ENCODE measurements at places on chromosomes 11 and 22.
A peak's percentile ranks its signal among the peaks of the same experiment; 100 is the strongest.

DNA sequence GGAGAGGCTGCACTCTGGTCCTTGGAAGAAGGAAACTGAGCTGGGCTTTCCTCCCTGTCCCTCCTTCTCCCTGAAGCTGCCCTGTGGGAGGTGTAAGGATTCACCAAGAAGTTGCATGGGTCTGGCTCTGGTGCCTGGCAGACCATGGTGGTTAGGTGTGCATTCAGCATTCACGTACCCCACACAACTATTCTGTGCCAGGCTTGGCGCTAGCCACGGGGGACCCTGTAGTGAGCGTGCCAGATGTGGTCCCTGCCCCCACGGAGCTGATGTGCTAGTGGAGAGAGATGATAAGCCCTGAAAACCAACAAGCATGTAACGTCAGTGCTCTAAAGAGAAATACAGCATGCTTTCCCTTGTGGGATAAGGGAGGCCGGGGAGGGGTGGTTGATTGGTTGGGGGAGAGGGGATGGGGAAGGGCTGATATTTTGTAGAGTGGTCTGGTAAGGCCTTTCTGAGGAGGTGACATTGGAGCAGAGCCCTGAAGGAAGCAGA lies 48.9 kb downstream of the CD82 start:
- no peak for DNase-seq

GRCh38 chr11:107563702-107564101 lies 1.8 kb downstream of the ALKBH8 start:
- peak; percentile 30 for DNase-seq

- peak; percentile 66 for DNase-seq
These were observed 11.4 kb downstream of the PACS1 start for GRCh38 chr11:66081505-66081904.

GRCh38 chr22:38461414-38462081 lies 6.3 kb upstream of the KDELR3 start:
- DNase-seq: no peak

DNA sequence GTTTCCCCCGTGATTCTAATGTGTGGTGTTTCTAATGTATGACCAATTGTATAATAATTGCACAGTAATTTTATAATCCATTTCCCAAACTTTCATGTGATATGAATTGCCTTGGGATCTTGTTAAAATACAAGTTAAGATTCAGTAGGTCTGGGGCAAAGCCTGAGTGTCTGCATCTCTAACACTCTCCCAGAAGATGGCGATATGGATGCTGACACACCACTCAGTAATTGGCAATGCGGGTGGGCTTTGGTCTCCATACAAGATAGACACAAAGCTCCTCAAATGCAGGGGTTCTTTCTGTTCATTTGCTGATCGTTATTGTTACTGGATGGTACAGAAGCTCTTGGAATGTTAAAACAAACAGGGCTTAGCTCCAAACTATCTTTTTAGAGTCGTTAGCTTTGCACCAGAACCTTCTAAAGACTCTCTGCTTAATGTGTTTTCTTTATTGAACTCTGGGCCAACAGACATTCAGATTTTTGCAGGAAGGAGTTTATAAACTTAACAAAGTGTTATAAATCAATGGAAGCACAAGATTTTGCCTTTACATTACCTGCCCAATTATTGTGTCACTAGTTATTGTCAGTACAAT lies 45.4 kb upstream of the ANO3 start:
- no peak for DNase-seq

- DNase-seq: no peak
These were observed 43.8 kb upstream of the API5 start for GRCh38 chr11:43267856-43268580.

GRCh38 chr22:40582063-40582462 lies 54.5 kb downstream of the MRTFA start:
- DNase-seq: no peak

- DNase-seq: no peak
These were observed 28.4 kb downstream of the YAP1 start for GRCh38 chr11:102138670-102139069.

DNA sequence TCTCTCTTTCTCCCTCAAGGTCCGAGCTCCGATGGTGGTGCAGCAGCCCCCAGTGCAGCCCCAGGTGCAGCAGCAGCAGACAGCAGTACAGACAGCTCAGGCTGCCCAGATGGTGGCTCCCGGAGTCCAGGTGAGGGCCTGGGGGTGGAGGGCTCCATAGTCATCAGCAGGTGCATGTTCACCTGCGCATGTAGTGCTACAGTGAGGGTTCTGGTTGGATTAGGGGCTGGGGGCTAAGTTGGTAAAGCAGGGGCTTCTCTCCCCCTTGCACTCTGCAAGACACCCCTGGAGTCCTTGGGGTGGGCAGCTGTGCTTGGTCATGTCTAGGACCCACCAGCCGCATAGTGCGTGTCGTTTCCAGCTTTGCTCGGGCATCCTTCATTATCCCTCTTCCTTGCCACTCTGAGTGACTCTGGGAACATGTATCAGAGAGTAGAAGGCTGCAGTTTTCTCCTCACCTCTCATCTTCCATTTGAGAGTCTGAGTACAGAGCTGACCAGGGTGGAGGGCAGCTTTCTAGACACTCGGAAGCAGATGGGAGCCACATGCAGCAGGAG lies 61.2 kb downstream of the MED15 start:
- no peak for DNase-seq

DNA sequence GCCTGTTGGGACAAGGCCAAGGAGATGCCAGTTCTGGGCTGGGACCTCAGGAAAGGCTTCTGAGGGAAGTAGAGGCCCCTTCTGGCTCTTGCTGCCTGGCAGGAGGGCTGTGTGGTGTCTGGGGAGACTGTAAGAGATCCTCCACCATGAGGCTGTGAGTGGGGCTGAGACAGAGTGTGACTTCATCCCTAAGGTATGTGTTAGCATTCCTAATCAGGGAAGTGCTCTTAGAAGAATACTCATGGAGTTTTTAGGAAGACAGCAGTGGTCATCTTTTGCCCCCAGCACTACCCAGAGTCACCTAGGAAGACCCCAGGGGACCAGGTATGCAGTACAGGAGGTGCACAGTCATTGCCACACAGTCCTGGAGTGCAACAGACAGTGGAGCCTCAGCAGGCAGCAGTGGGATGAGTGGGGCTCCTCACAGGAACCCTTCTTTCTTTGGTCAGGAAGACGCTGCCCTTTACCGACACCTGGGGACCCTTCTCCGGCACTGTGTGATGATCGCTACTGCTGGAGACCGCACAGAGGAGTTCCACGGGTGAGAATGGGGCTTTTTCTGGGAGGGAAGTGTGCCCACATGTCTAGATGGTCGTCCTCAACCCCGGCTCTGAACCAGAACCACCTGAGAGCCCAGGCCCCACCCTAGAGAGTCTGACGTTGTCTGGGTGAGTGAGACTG lies 2.8 kb downstream of the RIC8A start:
- no peak for DNase-seq

- DNase-seq: no peak
These were observed 676.3 kb downstream of the OPCML start for GRCh38 chr11:132856032-132856431.

- DNase-seq: no peak
These were observed 32.3 kb upstream of the CYP2R1 start for GRCh38 chr11:14924318-14924717.

GRCh38 chr22:39744353-39744752 lies 149.2 kb downstream of the ENTHD1 start:
- no peak for DNase-seq

DNA sequence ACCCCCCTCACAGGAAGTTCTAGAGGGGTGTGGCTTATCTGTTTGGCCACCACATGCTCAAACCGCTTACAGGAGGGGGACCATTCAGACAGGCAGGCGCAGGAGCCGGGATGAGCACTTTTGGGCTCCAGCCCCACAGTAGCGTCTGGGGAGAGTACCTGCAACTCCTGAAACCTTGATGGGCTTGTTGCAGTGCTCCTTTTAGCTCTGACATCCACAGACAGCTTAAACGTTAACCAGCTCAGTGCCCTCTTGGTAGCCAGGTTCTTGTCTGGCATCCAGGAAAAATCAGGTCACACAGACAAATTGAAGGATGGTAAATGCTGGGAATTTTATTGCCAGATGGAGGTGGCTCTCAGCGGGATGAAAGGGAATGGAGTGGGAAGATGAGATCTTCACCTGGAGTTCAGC lies 326.3 kb downstream of the ETS1 start:
- no peak for DNase-seq

- DNase-seq: no peak
These were observed 1.2 kb downstream of the GUCY1A2 start for GRCh38 chr11:107017104-107017432.

DNA sequence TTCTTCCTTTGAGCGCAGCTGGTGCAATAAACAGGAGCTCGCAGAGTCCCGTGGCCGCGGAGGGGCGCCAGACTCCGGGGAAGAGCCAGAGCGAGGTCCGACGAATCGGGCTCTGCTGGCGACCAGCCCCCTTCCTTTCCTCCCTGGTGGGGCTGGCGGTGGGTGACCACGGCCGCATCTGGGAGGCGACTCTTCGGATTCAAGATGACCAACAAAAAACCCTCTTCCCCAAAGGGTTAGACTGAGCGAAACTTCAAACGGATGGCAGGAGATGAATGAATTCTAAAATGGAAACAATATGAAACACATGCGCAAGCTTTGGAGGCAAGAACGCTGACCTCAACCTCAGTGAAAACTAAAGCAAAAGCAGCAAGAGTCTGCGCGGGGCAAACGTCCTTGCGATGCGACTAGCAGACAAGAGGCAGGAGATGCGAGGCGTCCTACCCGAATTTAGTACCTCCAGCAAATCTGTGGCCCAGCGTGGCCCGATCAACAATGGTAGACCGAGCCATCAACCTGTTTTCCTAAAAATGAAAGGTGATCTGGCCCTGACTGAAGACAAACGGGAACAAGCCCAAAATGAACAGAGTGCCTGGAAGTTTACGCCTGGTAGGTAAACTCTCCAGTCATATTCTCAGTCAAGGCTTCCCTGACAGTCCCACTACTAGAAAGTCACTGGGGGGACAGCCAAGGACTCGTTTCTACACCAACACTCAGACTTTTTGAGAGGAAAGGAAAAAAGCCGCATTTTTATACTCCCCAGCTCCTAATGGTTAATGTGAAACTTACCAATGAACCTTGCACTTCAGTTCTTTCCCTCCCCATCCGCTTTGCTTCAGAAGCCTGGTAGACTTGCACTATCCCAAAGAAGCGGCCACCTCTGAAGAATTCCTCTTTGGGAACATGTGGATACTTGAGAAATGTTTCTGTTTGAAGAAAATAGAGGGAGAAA lies 11.6 kb downstream of the MMP3 start:
- DNase-seq: peak; percentile 22

DNA sequence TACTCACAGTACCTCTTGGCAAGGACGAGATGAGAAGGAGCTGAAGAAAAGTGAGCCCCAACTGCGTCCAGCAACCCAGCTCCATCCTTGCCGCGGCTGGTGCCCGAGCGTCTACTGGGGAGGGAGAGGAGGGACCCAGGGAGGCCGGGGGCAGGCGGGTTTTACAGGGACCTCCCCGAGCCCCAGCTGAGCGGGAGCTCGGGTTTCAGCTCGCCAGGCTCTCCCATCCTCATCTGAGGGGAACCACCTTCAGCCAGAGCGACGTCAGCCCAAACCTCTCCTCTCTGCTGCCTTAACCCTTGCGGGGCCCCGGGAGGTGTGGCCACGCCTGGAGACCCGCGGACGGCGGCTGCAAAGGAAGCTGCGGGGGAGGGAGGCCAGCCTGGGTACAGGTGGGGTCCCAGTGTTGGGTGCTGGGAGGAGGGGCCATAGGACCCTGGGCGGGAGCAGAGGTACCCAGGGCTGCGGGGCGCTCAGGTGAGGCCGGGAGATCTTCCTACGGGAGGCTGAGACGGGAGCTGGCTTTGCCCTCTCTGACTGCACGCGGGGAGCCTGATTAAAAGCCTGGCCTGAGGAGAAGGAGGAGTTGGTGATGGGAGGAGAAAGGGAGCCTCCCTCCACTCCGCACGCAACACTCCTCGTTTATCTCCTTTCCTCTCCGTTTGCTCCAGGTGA lies at the start of gene PAMR1:
Gene PAMR1 (minus strand): TSS at position 116 of the 675 bp plus-strand sequence. CDS start 31 bp downstream, at position 85.
- no peak for DNase-seq

DNA sequence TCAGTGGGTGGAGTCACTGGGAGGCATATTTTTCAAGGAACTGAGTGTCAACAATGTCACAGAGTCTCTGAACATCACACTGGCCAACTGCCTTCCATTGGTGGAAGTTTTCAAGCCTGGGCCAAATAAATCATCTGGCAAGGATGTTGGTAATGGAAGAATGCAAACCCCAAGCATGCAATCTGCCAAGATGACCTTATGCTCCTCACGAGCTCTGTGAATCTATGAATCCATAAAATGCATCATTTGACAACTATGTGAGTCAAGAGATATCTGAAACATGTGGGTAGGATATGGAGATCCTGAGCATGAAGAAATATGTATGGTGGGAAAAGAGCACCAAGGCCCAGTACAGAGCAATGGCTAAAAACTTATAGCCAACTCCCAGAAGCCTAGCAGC lies 122.2 kb downstream of the PLEKHA7 start:
- DNase-seq: no peak

Data from T-helper 1 cell (primary cell).